ENCODE measurements at places on chromosomes 12 and 14.

- no peak for DNase-seq
Measured at GRCh38 chr12:40054555-40055227, 51.2 kb downstream of the SLC2A13 start.

GRCh38 chr12:51672334-51672733, 81.3 kb downstream of the SCN8A start:
- DNase-seq: no peak

DNA sequence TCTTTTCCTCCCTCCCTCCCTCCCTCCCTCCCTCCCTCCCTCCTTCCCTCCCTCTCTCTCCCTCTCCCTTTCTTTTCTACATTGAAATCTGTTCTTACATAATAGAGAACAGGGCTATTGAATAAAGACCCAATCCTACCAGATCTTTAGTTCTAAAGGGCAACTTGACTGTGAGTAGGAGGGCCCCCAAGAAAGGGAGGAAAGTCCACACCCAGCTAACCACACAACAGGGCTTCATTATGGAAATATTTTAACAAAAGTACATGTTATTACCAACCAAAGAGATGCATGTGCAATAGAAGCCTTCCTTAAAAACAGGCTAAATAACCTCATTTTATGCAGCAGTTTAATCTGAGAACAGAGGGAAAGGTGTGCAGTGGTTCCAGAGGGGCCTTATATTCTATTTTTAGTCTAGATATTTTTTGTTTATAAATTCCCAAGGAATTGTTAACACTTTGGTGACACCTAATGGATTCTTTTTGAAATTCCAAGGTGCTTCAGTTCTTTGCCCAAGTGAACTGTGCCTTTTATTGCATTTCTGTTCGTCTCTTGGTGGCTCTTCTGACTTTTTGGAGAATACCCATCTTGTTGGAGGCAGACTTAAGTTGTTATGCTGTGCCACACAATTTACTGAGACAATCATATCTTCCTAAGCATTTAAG, 63.0 kb downstream of the GNS start:
- DNase-seq: no peak

- DNase-seq: no peak
Measured at GRCh38 chr14:36275741-36276140, 44.7 kb downstream of the MBIP start.

- DNase-seq: peak; percentile 74
Measured at GRCh38 chr14:104795781-104796686, 486 bp upstream of the AKT1 start.

DNA sequence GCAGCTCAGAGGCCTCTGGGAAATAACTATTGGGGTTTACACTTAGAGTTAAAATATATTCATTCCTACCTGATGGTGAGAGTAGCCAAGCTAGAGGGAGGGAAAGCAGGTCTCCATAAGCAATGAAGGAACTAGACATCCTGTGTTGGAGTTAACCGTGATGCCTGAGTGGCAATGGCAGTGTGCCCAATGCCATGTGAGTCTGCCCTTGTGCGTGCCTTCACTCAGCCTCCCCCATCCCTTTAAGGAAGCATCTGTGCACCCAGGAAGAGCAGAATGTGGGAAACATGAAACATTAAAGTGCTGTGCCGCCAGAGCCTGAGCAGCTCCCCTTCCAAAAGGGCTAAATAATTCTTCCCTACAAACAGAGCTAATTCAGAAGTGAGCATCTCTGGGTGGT, 76.3 kb downstream of the COX16 start:
- no peak for DNase-seq

DNA sequence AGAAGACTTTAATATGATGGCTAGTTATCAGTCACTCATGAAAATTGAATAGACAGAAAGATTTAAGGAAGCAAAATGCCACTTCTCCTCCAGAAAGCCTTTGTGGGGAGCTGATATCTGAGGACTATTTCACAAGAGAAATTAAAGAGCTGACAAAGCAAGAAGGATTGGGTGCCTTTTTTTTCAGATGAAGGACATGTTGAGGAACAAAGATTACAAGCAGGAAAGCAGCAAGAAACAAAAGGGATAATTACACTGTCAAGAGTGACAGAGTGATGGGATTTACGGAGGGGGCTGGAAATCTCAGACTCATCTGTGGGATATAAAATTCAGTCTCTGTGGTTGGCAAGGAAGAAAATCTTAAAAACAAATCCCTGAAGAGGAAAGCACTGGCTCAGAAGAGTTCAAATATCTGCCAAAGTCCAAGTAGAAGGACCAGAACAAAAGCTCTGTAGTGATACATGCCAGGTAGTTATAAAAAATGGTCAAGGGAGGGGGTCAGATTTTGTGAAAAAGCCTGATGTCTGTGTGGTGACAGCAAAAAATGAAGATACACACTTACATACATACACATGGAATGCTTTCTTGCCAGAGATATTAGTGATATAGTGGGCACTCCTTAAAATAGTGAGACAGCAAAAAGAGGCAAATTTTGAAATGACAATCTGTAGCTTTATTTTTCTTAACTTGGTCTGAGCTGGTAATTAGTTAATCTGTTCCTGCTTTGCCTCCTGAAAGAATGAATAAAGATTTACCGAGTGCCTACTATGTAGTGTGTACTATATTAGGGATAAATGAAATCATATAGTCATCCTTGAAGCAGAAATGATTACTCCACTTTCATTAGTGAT, 62.9 kb downstream of the EPS8 start:
- no peak for DNase-seq

- DNase-seq: no peak
Measured at GRCh38 chr14:67680121-67680602, 5.7 kb upstream of the VTI1B start.

DNA sequence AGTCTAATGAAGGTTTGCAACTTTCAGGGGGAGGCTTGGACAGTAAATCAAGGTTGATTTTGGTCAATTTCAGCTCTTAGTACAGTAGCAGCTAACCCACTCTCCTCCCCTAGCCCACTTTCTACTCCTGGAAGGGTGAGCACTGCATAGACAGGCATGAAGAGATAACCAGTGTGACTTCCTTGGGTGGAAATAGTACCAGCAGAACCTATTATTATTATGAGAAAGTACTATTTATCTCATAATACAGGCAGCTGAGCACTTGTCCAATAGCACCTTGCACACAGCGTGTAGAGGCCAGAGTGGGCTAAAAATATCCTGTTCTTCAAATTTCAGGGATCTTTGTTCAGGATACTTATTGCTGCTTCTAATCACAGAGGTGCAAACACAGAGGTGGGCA, 96.2 kb upstream of the FKBP4 start:
- no peak for DNase-seq

- no peak for DNase-seq
Measured at GRCh38 chr12:57718641-57719528, 19.7 kb downstream of the AGAP2 start.

- no peak for DNase-seq
Measured at GRCh38 chr14:102853648-102854047, 68.8 kb upstream of the AMN start.

Data from nephron progenitor cell (in vitro differentiated cells).